T-helper 1 cell (primary cell): ENCODE measurements at places on chromosomes 13 and 19.

- no peak for DNase-seq
These were observed 5.2 kb downstream of the TLE6 start for GRCh38 chr19:2982561-2982960.

GRCh38 chr13:99269627-99270241, 11.6 kb upstream of the GPR18 start:
- no peak for DNase-seq

DNA sequence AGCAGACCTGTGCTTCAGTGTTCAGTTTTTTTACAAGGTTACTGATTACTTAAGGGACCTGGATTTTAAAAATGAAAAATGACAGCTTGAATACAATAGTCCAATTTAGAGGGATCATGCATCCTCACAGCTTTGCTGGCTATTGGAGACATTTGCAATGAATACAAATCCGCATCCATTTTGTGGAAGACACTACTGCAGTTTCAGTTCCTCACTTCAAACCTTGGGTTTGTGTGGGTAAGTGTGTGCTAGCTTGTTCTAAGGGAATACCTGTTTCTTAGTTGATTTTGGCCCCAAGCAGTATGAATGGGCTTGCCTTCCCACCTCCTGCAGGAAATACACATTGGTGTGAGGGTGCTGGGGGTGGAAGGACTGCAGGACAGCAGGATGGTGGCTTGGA, 222.4 kb downstream of the OLFM4 start:
- DNase-seq = no peak

DNA sequence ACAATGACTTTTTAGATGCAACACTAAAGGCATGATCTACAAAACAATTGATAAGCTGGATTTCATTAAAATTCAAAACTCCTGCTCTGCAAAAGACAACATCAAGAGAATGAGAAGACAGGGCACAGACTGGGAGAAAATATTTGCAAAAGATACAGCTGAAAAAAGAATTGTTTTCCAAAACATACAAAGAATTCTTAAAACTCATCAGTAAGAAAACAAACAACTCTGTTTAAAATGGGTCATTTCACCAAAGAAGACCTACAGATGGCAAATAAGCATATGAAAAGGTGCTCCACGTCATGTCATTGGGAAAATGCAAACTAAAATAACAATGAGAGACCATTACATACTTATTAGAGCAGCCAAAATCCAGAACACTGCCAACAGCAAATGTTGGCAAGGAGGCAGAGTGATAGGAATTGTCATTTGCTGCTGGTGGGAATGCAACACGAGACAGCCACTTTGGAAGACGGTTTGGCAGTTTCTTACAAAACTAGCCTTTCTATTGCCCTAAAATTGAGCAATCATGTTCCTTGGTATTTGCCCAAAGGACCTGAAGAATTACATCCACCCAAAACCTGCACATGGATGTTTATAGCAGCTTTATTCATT, 39.2 kb downstream of the FLT1 start:
- no peak for DNase-seq

- no peak for DNase-seq
These were observed 7.5 kb downstream of the FBN3 start for GRCh38 chr19:8141726-8142512.

DNA sequence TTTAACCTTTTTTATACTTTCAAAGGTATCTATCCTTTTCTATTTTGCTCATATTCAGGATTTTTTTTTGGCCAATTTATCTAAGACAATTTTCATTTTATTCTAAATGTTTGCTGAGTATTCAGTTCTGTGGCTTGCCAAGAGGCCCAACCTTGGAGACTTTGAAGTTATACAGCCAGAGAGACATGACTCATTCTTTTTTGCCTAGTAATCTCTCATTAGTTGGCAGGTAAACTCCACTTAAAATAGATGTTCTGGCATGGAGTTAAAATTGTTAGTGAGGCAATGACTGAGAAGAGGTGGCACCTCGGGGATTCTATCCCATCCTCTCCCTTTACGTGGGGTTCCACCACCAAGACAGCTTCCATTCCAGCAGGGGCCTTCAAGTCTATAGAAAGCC, 213.8 kb downstream of the KCTD12 start:
- DNase-seq = no peak

GRCh38 chr13:51015973-51016372, 95.1 kb downstream of the C13orf42 start:
- no peak for DNase-seq

GRCh38 chr13:71457645-71458044, 409.4 kb downstream of the DACH1 start:
- DNase-seq = no peak
